Brain (organoid and tissue), 16 donors: ENCODE measurements at places on chromosomes 2 and 18. TPM values are rescaled to one million over a fixed set of nuclear protein-coding genes. Genes with fewer than 3 reads are reported as not detected.

Gene RNF125
- 1.2 TPM for polyA plus RNA-seq

Gene CCDC148
- 0.64 TPM for polyA plus RNA-seq

Gene SOX11
- 14.3 TPM for polyA plus RNA-seq

Gene UGT1A4
- polyA plus RNA-seq = not detected

Gene STPG4
- not detected for polyA plus RNA-seq

Gene STON1
- polyA plus RNA-seq = 0.95 TPM

Gene PRSS56
- not detected for polyA plus RNA-seq

Gene NEUROD1
- 3.3 TPM for polyA plus RNA-seq

Gene CCDC85A
- 4.0 TPM for polyA plus RNA-seq

Gene HTR2B
- polyA plus RNA-seq = not detected

Gene GALNT5
- not detected for polyA plus RNA-seq

Gene ABCG8
- not detected for polyA plus RNA-seq

Gene TNS1
- polyA plus RNA-seq = 23.1 TPM

Gene R3HDM1
- polyA plus RNA-seq = 30.8 TPM

Gene PECR
- 12.4 TPM for polyA plus RNA-seq

Gene NYAP2
- 0.20 TPM for polyA plus RNA-seq

Gene EPHA4
- 6.1 TPM for polyA plus RNA-seq

Gene FLACC1
- not detected for polyA plus RNA-seq

Gene UPP2
- 0.24 TPM for polyA plus RNA-seq

Gene GRB14
- polyA plus RNA-seq = 1.0 TPM

Gene RBM43
- 1.1 TPM for polyA plus RNA-seq

Gene MROH2A
- polyA plus RNA-seq = not detected

Gene LAMA3
- polyA plus RNA-seq = 1.8 TPM

Gene LYPD1
- polyA plus RNA-seq = 8.0 TPM

Gene GPR39
- not detected for polyA plus RNA-seq

Gene ATP6V1B1
- polyA plus RNA-seq = 2.4 TPM

Gene DSC1
- not detected for polyA plus RNA-seq

Gene RASGRP3
- polyA plus RNA-seq = 10.3 TPM

Gene RAB6C
- 0.29 TPM for polyA plus RNA-seq

Gene SAG
- not detected for polyA plus RNA-seq

Gene REEP1
- 12.1 TPM for polyA plus RNA-seq

Gene ZNF638
- polyA plus RNA-seq = 21.6 TPM

Gene SLC23A3
- not detected for polyA plus RNA-seq

Gene NT5C1B
- not detected for polyA plus RNA-seq

Gene IL1B
- 0.53 TPM for polyA plus RNA-seq

Gene C18orf54
- 2.2 TPM for polyA plus RNA-seq

Gene CKAP2L
- 11.8 TPM for polyA plus RNA-seq

Gene PARD6G
- polyA plus RNA-seq = 7.0 TPM

Gene DCDC2C
- polyA plus RNA-seq = not detected

Gene CEBPZOS
- 20.4 TPM for polyA plus RNA-seq

Gene DIS3L2
- 14.8 TPM for polyA plus RNA-seq

Gene DUSP19
- polyA plus RNA-seq = 0.95 TPM

Gene TUBA3E
- not detected for polyA plus RNA-seq

Gene CAPN10
- 15.8 TPM for polyA plus RNA-seq

Gene COL6A3
- 4.8 TPM for polyA plus RNA-seq

Gene NPAS2
- polyA plus RNA-seq = 5.3 TPM

Gene ABCB11
- polyA plus RNA-seq = not detected

Gene ANKRD62
- polyA plus RNA-seq = not detected

Gene UNC80
- polyA plus RNA-seq = 2.5 TPM

Gene SLC4A5
- polyA plus RNA-seq = 0.37 TPM

Gene TSPYL6
- polyA plus RNA-seq = not detected

Gene TMEM87B
- polyA plus RNA-seq = 4.2 TPM

Gene MYO7B
- 0.46 TPM for polyA plus RNA-seq

Gene OTOS
- polyA plus RNA-seq = 3.5 TPM

Gene SERPINB12
- not detected for polyA plus RNA-seq

Gene PROC
- 0.59 TPM for polyA plus RNA-seq

Gene UGT1A3
- polyA plus RNA-seq = not detected

Gene SLC35F6
- 14.3 TPM for polyA plus RNA-seq
